ENCODE measurements at places on chromosomes 2 and 18.

- no peak overlapping the region for H3K4me3 ChIP-seq
- DNase-seq: no peak
- no peaks in the 10 kb centered on the region for H3K36me3 ChIP-seq
- H3K4me1 ChIP-seq: no peaks in the 10 kb centered on the region
- H3K27me3 ChIP-seq: no peaks in the 10 kb centered on the region
Observed at GRCh38 chr18:67428805-67429204, 87.7 kb downstream of the DSEL start.

GRCh38 chr18:62898359-62898758 lies 183.0 kb downstream of the PHLPP1 start:
- no peak overlapping the region for H3K27ac ChIP-seq
- no peak overlapping the region for H3K4me3 ChIP-seq
- DNase-seq: no peak
- H3K4me1 ChIP-seq: no peaks in the 10 kb centered on the region
- H3K36me3 ChIP-seq: peaks cover 6% of the 10 kb centered on the region

GRCh38 chr2:170180031-170180566 lies 2.2 kb downstream of the MYO3B start:
- no peak overlapping the region for H3K4me3 ChIP-seq
- no peaks in the 10 kb centered on the region for H3K27me3 ChIP-seq
- DNase-seq: no peak
- no peak overlapping the region for H3K27ac ChIP-seq
- H3K36me3 ChIP-seq: no peaks in the 10 kb centered on the region
- H3K4me1 ChIP-seq: no peaks in the 10 kb centered on the region

- H3K4me3 ChIP-seq: peak within 1 kb of the TSS; percentile 8
- H3K4me1 ChIP-seq: peaks cover 5% of the 10 kb centered on the region
- no peak within 1 kb of the TSS for H3K27ac ChIP-seq
- peaks cover 51% of the 10 kb centered on the region for H3K27me3 ChIP-seq
- DNase-seq: peak; percentile 69
Observed at GRCh38 chr2:238158509-238159070, at the start of gene ERFE. ERFE (plus strand) TSS chr2:238158970; CDS start chr2:238159008, 38 bp downstream.

GRCh38 chr2:23093513-23093912 lies 291.5 kb upstream of the KLHL29 start:
- no peak for DNase-seq
- no peaks in the 10 kb centered on the region for H3K27me3 ChIP-seq
- H3K27ac ChIP-seq: no peak overlapping the region
- H3K4me3 ChIP-seq: no peak overlapping the region

Data from upper lobe of right lung (tissue), 1 donor.